ENCODE measurements at places on chromosomes 13 and 19.

- DNase-seq: no peak
Measured at GRCh38 chr13:21212138-21212775, 35.8 kb downstream of the MRPL57 start.

DNA sequence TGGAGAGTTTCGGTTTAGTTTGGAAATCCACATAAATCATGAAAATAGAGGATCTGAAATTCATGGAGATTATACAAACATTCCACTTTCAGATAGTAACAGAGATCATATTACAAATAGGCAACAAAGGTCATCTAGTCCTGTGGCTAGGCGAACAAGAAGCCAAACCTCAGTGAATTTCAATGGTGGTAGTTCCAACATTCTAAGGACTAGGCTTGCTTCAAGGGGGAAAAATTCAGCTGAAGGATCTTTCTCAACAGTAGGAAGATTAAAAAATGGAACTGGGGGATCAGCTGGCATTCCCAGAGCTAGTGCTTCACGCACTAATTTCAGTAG lies 47.0 kb downstream of the FOXO1 start:
- DNase-seq: no peak

DNA sequence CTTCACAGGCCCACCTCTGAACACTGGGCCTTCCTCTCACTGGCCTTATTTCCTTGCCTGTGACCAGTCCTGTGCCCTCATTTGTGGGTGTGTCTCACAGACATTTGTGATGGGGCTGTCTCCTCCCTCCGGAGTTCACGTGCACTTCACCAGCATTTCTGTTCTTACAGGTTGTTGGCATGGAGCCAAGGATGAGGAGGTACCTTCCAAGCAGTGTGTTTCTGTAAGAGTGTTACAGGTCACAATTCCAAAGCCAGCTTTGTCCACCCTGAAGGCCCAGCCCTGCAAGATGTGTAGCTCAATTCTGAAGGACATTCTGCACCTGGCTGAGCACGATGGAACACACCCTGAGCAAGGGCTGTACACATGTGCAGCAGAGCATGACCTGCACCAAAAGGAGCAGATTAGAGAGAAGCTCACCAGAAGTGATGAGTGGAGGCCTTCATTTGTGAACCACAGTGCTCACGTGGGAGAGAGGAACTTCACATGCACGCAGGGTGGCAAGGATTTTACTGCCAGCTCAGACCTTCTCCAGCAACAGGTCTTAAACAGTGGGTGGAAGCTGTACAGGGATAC lies 8.1 kb downstream of the ZNF749 start:
- no peak for DNase-seq

DNA sequence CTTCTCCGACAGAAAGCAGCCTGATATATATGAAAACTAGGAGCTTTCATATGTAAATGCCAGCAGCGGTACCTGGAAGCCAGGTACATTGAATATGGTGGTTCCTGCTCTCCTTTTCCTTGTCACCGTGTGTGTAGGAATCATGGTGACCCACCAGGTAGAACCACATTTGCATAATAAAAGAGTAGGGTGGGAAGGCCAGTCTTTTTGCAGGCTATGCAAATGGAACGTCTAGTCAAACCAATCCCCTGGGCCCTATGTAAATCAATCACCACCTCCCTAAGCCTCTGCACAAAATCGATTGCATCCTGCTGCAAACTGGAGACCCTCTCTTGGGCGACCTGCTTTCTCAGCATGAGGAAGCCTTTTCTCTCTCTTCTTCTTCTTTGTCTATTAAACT lies 22.2 kb upstream of the ZNF181 start:
- no peak for DNase-seq

GRCh38 chr13:59409211-59409610 lies 754.5 kb downstream of the DIAPH3 start:
- no peak for DNase-seq

GRCh38 chr19:46745521-46746280 lies at the start of gene FKRP:
Gene FKRP (plus strand): TSS chr19:46746057. CDS start chr19:46755451, 9,394 bp downstream.
- no peak for DNase-seq

GRCh38 chr19:19110410-19111135 lies 27.7 kb downstream of the TMEM161A start:
- DNase-seq: peak; percentile 7

GRCh38 chr13:66128692-66129269 lies 1101.4 kb downstream of the PCDH9 start:
- no peak for DNase-seq

DNA sequence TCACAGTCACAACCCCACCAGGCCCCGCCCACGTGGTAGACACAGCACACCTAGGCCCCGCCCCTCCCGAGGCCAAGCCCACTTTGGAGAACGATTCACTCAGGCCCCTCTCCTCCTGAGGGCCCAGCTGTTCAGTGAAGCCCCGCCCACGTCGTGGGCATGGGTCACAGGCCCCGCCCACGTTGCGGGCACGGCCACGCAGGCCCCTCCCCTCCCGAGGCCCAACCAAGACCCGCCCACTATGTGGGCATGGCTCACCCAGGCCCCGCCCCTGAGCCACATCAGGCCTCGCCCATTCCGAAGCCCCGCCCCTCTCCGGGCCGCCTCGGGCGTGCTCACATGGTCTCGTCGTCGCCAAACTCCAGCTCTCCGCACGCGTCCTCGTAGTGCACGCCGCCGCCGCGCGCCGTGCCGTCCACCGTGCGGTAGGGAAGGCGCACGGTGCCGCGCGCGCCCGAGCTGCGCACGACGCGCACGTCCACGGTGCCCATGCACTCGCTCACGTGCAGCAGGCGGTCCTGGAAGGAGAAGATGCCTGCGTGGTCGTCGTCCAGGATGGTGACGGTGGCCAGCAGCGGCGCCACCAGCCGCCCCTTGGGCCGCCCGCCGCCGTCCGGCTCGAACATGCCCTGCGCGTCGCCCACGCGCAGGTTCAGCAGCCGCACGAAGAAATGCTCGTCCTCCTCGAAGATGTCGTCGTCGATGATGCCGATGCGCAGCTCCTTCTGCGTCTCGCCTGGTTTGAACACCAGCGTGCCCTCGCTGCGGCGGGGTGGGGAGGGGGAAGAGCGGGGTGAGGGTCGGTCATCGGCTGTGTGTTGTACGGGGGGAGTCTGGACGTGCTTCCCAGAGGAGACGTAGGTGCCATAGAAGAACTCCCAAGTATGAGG lies 24.0 kb downstream of the SLC8A2 start:
- DNase-seq: peak; percentile 51

All from CD4-positive, alpha-beta T cell treated with Interleukin-4 for 1 hour (primary cell).